ENCODE measurements at places on chromosomes 5 and 9.

GRCh38 chr9:76530458-76531110 is 71.6 kb downstream of the GCNT1 start:
- no peak for DNase-seq

DNA sequence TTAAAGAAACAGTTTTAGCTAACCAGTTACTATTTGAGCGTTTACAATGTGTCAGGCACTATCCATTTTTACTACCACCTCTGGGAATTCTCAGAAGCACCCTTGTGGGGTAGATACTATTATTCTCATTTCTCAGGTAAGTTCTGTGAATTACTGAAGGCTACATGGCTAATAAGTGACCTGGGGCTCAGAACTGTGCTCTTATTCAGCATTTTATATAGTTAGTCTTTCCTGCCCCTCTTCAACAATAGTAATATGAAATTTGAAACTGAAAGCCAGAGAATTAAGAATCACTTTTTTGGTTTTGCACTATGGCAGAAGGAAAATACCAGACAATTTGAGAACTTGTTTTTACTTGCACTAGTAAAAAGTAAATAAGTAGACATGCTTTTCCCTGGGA is 11.8 kb downstream of the ELL2 start:
- no peak for DNase-seq

GRCh38 chr9:34291423-34291822 is 37.6 kb downstream of the KIF24 start:
- no peak for DNase-seq

DNA sequence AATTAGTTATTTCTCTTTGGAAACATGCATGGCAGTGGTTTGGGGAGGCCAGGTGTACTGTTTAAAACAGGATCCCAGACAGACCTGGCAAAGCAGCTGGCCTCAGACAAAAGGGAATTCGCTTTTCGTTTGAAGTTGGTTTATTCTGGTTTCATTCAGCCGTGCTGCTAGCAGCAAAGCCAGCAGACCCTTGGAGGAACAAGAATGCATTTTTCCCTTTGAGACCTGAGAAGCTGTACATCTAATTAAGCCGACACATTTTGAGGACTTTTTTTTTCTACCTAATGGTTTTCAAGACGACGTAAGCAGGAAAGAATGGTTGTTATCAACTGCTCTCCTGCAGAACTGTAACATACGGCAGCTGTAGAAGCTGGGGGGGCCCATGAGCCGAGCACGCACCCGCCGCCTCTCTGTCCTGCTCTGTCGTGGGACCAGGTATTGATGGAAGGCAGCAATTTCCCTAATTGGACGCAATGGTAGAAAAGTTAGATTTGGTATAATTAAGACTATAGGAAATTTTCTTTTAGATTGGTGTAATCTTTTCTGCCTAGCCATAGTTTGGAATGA is 13.6 kb downstream of the PLEKHG4B start:
- no peak for DNase-seq

DNA sequence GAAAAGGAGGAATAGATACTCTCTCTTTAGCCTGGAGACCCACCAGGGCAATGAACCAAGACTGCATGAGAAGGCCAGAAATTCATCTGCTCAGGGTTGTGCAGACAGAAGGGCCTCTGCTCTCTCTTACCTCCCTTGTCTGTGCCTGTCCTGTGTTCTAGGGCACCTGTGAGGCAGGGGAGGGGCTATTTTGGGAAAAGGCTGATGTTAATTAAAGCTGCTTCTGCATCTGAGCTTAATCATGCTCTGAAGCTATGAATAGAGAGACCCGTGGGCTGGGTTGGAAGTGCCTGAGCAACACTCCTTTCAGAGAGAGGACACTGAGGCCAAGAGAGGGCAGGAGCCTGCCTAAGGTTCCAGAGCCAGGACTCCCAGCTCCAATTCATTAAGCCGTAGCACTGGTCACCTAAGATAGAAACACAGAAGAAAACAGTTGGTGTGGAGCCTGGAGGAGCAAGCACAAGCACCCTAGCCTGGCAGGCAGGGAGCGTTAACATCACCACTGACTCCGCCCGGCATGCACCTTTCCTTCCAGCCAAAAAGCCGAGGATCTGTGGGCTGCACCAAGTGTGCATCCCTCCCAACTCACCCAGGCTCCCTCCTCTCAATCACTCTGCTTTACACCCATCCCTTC is 31.4 kb upstream of the STING1 start:
- no peak for DNase-seq

DNA sequence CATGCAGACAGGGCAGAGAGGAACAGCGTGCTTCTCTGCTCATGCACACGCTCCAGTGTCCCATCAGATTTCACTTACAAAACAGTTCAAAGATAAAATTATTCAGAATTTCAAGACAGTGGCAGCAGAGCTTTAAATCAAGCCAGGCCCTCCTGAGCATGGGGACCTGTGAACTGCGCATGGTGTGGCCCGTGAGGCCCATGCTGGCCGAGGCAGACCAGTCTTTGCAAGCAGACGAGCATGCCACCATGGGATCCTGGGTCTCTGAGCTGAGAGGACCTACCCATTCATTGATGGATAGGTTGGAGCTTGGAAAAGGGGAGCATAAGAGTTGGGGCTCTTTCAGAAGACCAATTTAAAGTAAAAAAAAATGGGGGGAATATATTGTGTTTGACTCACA is 35.0 kb upstream of the SAP30L start:
- DNase-seq = no peak

GRCh38 chr9:126304971-126305320 is 21.7 kb upstream of the MVB12B start:
- DNase-seq = no peak

- DNase-seq = no peak
Observed at GRCh38 chr9:93167838-93168237, 16.1 kb upstream of the WNK2 start.

GRCh38 chr5:15001517-15001916 is 129.9 kb upstream of the ANKH start:
- DNase-seq = no peak

DNA sequence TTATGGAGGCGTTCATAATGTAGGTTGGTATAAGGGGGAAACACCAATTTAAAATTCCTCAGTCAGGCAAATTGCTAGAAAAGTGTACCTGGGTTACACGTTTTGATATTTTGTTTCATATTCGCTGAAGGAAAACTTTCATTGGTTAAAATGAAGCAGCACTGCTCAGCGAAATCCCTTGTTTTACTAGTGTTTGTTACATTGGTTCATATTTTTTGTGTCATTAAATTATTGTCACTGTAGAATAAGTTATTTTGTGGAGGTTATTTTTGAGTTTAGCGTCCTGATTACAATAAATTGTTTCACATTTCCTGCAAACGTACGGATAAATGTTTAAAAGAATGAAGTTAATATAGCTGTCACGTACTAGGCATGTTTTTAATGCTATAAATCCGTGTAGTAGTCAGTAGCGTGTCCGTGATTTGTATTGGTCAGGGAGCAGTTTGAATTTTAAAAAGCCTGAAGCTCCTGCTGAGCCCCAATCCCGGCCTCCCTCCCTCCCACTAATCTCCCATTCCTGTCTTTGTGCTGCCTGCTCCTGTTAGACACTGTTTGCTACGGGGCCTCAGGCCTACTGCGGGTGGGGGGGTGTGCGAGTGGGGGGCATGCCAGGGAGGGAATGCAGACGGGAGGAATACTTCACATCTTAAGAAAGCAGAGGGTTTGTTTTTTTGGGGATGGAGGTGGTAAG is 2.0 kb downstream of the NIPBL start:
- DNase-seq = no peak

DNA sequence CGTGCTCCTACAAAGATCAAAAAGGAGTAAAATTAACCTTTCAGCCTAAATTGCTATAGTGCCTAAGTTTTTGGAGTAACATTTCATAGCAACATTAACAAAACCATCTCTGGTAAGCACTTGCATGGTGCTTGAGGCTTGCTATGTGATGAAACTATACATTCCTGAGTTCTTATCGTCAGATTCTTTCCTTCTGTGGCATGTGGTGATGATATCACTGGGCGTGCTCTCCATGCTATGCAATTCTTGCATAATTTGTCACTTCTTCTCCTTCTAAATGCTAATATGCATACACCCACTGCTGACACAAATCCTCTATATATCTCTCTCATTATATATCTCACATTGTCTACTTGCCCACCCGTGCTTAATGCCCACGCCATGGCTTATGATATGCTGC is 2019.9 kb downstream of the MAT2B start:
- DNase-seq = no peak

DNA sequence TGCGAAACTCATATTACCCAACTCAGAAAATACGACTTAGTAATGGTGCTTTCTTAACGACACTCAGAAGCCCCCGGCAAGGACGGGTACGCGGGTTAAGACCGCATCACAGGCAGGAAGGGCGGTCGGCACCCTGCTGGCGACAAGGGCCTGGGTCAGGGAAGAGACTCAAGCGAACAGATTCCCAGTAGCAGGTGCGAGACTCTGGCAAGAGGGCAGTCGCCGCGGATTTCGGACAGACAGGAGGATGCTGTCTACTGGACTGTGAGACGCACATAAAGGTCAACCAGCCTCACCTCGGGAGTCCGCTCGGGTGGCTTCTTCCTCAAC is 398 bp downstream of the RAPGEF6 start:
- DNase-seq = no peak

DNA sequence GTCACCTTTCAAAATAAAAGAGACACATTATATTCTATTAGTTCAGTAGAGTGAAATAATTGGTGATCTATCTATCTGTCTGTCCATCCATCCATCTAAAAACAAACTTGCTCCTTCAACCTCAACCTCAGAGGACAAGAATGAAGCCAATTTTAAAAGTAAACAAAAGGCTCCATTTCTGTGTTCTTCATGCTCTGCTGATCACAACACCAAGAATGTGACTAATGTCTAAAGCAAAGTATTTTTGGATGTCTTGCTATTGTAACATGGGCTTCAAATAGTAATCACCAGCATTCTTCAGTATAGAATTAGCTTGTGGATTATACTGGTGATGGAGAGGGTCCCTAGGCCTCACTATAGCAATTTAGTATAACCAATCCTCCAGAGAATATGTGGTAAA is 1304.4 kb downstream of the MAT2B start:
- DNase-seq = no peak

DNA sequence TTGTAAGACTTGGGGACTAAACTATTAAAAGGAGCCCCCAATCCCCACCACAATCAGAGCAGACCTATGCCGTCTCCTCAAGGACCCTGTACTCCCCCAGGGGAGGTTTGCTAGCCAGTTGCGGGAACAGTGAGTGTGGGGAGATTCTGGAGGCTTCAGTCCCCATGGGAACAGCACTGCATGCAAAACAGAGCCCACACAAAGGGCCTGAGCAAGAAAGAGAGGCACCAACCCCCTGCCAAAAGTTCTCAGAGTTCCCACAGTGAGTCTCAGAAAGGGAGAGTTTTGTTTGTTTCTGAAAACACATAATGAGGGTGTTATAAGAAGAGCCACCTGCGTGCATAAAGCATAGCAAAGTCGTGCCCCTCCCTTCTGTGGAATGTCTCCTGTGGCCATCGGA is 56.6 kb downstream of the CFAP90 start:
- DNase-seq = no peak

DNA sequence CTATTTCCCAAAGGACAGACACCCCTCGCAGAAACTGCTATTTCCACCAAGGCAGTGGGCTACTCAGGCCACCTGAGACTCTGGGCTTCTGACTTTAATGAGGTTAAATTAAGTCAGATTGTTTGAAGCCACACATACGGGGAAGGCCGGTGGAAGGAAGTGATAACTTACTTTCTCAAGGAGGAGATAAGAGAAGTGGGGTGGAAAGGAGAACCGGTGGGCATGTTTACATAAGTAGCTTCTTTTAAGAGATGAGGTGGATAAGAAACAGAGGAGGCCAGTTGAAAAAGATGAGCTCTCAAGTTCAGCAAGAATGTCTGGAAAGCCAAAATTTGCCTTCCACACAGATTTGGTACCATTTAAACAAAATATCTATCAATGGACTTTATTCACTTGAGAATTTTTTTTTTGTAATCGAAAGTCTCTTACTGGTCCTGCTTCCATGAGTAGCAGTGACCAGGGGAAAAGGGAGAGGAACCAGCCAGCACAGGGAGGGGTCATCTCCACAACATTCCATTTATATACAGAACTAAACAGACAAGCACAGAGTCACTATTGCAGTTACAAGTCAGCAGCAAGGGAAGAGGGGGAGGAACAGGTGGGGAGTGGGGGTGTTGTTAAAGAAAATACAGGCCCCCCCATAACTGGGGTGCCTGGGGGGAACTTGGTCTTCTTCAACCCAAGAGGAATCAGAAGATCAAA is 20.0 kb downstream of the CCDC125 start:
- DNase-seq = no peak

- DNase-seq = no peak
Observed at GRCh38 chr5:137144656-137145055, 354.5 kb downstream of the SPOCK1 start.

- DNase-seq = no peak
Observed at GRCh38 chr9:120979797-120980196, 53.2 kb upstream of the TRAF1 start.

DNA sequence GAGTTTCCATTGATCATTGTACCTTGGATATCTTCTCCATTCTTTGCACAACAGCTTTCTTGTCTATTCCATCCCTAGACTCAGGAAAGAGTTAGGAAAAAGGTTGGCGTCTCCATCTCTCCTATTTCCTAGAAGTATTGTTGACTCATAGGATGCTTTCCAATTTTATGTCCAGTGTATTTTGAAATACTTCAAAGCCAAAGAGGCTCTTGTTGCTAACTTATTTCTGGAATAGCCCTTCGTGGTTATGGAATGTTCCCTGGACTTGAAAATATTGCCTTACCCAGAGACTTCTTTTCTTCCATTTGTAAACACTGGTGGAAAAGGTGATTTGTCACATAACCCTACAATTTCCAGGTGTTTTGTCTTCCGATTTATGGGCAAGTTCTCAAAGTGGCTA is 402.3 kb upstream of the ZNF608 start:
- DNase-seq = no peak

GRCh38 chr5:28714907-28715698 is 1676.7 kb upstream of the CDH9 start:
- DNase-seq = no peak

DNA sequence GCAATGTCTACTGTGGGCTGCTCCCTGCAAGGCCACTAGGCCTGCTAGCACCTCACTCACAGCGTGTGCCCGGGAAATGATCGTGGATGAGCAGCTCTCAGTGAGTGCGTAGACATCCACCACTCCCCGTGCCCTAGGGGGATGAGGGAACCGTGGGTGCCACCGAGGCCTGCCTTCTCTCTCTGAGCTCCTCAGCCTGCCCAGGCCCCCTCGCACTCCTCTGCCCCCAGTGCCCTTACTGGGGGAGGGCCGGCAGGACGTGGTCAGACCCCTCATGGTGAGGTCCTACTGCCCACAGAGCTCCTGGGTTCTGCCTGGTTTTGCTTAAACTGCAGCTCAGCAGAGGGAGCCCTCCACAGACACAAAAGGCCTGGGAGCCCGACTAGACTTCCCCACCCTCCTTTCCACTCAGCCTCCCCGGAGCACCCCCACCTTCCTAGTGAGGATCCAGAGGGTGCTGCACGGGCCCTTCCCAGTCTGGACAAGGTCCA is 220.0 kb downstream of the CACNA1B start:
- DNase-seq = peak; percentile 14

DNA sequence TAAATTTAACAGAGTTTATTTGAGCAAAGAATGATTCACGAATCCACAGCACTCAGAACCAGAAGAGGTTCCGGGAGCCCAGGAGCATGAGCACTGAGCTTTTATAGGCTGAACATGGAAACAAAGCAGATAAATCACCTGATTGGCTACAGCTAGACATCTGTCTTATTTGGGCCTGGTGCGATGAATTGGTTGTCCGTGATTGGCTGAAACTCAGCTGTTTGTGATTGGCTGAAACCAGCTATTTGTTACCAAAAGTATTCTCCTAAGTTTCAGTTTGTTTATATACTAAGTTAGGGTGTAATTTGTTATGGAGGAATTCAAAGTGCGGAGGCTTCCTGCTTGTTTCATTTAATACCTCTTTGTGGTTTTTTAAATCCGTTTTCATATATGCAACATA is 15.8 kb upstream of the LCP2 start:
- no peak for DNase-seq

Measured in activated T-cell treated with anti-CD3 and anti-CD28 coated beads, Interleukin-2, amount 50 U/mL, for 24 hours (primary cell).